ENCODE measurements at places on chromosomes 7 and 10.

GRCh38 chr7:132915647-132916046, 166.2 kb downstream of the CHCHD3 start:
- DNase-seq, result no peak

- DNase-seq, result no peak
Observed at GRCh38 chr7:4072161-4072925, 609.8 kb upstream of the FOXK1 start.

- DNase-seq, result no peak
Observed at GRCh38 chr7:68449099-68449498, 1149.2 kb upstream of the AUTS2 start.

DNA sequence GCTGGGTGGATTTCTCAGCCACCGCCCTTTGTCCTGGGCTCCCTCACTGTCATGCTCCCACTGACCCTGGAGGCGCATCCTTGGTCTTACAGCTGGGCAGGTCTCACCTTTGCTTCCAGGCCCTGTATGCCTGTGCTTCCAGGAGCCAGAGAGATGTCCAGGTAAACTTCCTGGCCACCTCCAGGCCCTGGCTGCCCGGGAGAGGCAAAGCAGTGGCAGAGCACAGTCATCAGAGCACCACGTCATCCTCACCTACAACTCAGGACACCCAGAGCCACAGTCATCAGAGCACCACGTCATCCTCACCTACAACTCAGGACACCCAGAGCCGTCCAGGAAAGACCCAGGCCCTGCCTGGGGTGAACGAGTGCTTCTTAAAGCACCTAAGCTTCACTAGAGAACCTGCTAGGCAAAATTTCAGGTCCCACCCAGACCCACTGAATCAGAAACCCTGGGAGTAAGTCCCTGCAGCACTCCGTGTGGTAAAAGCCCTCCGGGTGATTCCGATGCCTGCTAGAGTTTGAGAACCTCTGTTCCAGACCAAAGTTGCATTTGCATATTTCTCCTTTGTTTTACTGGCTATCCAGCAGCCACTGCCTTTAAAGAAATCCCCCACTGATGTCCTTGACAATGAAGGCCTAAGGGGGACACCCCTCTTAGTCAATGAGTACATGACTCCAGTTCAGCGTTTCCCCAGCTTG, 62.3 kb downstream of the DLG5 start:
- DNase-seq, result no peak

GRCh38 chr7:35258868-35259522, 5.1 kb upstream of the TBX20 start:
- no peak for DNase-seq

DNA sequence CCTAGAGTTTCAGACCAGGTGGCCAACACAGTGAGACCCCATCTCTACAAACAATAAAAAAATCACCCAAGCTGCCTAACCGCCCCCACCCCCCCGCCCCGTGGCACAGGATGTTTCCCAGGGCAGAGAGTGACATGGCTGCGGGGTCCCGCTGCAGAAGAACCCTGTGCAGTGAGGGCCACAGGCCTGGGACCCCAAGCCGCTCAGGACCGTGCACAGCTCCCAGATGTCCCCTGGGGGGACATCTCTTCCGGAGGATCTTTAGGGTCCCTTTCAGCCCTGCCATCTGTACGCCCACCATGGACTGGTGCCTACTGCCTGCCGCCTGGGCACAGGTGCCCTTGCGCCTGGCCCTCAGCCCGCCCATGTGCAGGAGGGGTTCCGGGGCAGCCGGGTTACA, 373.6 kb downstream of the DNAJB6 start:
- no peak for DNase-seq
